ENCODE measurements at places on chromosomes 5 and 9. TPM values are rescaled to one million over a fixed set of nuclear protein-coding genes. Genes with fewer than 3 reads are reported as not detected.

GRCh38 chr9:110918316-110919049, 119.8 kb downstream of the LPAR1 start:
- no peak for DNase-seq

DNA sequence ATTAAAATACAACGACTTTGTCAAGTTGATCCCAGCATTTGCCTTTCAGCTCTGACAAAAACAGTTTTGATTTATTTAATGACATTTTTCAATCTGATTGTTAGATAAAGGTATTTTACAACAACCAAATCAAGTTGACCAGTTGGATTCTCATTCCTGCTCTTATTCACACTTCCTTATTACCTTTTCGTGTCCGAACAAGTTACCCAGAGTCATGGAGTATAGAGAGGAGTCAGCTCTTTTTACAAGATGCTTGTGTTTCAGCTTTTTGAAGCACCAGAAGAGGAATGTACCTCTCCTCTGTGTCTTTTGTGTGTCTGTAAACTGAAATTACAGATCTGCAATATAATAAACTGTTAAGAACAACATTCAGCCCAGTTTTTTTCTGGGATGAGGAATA, 151.3 kb upstream of the TMEM161B start:
- DNase-seq: no peak

DIRAS2 gene
- total RNA-seq: 0.07 TPM

DNA sequence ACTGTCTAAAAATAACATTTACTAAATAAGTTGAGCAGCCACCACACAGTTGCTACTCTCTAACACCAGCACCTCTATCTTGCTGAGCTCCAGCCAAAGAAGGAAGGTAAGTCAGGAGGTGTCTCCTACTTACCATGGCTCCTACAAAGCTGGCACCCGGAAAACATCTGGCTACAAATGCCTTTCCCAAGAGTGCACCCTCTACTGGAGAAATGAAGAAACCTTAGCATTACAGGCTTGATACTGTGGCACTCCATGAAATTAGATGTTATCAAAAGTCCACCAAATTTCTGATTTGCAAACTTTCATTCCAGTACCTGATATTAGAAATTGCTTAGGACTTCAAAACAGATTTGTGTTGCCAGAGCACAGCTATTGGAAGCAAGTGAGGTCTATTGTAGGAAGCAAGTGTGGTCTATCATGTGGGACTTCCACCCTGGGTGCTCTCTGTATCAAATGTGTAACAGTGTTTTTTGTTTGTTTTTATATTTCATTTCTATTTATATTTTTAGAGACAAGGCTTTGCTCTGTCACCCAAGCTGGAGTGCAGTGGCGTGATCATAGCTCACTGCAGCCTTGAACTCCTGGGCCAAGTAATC, 25.7 kb upstream of the RFK start:
- DNase-seq: peak; percentile 49

- no peak for DNase-seq
Measured at GRCh38 chr5:180516440-180516839, 22.3 kb downstream of the CNOT6 start.

DNA sequence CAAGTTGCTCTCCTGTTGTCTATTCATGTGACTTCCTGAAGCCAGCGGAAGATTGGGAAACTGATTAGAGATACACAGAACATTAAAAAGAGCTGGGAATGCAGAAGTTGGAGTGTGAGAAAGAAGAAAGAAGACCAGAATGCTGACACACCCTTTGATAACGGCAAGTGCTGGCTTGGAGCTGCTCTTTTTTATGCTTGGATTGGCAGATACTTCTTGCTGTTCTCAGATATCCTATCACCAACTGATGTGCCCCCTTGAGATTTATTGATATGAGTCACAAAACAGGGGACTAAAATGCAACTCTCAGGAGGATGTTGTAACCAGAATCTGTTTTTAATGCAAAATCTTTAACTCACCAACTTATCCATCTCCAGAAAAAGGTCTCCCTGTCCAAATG, 56.0 kb upstream of the ASTN2 start:
- DNase-seq: no peak

DNA sequence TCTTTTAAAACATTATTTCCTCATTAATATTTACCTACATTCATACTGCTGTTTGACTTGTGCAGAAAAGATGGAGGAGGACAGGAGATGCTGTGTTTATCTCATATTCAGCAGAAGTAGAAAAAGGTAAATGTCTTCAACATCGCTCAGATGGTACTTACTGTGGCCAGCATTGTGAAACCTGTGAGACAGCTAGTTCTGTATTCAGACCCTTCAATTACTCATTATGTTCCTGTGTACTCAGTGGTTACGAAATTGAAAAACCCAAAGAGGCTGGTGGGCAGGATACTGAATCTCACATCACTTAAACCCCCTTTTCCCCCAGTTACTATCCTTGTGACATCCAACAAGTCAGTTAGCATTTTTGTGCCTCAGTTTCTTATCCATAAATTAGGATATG, 216.0 kb downstream of the KDM4C start:
- DNase-seq: no peak

FBXW2 gene
- total RNA-seq: 62.1 TPM

- DNase-seq: no peak
Measured at GRCh38 chr5:175129121-175129520, 314.9 kb downstream of the DRD1 start.

KCNN2 gene
- total RNA-seq: 0.96 TPM

SPEF2 gene
- 4.2 TPM for total RNA-seq

DNA sequence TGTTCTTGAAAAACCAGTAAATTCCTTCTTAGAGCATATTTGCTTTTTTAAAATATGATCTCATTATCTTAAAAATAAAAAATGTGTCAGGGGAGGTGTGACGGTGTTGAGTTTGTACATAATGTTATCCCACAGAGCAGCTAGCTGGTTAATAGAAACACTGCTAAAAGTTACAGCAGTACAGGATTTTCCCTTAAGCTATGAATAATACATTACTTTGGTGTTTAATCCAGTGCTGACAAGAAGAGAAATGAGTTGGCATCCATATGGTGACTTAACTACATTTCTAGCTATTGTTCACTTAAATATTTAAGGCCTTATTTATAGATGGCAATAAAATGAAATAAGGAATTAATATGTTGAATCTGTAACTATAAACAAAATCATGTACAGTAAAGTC, 883.1 kb downstream of the CDH18 start:
- DNase-seq: no peak

DNA sequence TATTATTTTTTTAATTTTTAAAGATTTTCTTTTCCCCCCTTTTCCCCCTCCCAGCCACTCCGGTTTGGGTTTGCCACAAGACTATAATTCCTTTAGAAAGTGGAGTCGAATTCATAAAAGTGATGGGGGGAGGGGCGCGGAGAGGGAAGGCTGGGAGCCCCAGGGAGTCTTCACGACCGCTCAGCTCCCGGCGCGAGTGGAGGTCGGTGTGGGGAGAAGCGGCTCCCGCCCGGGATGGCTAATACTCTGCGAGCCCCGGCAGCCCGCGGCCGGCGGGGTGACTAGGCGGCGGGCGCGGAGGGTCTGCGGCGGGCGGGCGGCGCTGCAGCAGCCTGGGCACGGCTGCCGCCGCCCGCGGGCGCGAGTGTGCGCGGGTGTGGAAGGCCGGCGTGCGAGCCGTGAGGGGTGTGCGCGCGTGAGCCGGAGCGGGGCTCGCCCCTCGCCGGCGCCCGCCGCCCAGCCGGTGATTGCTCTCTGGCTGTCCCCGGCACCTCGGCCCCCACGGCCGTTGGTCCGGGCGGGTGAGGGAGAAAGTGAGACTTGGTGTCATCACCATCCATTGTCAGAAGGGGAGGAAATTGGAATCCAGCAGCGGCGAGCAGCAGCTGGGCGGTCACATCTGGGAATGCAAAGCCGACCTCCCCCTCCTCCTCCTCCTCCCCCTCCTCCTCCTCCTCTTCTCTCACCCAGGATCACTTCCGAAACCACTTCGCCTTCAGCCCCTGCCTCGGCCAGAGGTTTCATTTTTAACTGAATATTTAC, at the start of gene PARP8:
Gene PARP8 (plus strand): TSS at position 377 of the 762 bp plus-strand sequence. CDS start 459 bp downstream, outside the sequence.
- DNase-seq: peak; percentile 72

DNA sequence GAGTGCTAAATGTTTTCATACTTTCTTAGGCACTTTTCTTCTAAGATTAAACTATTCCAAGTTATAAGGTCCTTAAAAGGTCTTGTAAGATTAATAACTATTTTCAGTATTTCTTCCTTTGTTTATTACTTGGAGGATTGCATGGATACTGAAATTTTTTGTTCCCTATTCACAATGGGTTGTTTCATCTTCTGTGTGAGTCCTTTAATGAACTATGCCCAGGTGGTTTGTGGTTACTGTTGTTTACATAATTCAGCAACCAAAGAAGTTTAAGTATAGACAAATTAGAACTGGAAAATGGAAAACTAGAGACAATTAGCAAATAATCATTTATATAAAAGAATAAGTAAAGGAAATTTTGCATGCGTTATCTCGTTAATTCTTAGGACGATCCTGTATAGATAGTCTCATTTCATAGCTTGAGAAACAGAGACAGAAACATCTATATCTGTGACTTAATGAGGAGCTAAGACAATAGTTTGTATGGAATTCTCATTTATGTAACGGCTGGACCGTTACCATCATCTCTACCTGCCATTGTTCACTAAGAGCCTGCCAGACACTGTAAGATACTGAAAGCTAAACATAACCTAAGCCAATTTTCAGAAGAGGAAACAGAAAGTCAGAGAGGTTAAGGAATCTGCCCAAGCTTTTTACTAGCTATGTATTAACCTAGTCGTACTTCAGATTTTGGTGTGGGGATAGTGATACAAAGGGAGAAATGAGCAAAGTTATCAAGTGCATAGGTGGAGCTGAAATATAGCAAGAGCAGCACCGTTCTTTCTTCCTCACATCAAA, 148.2 kb downstream of the PAM start:
- no peak for DNase-seq

DNA sequence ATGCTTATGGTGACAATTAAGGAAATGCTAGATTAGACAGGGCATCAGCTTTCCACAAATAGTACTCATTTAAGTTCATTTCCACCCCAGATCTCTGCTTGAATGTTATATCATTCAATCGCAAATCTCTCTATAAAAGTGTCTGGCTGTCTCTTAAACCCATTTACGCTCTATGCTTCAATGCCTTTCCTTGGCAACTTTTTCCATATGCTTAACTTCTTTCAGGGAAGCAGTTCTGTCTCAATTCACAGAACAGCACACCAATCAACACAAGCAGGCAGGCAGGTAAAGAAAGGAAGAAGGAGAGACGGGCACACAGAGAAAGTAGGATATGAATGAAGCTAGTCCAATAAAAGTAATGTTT, 243.1 kb downstream of the DENND1A start:
- no peak for DNase-seq

- no peak for DNase-seq
Measured at GRCh38 chr9:131608493-131609037, 63.2 kb downstream of the PRRT1B start.

- DNase-seq: no peak
Measured at GRCh38 chr9:83996126-83996525, 15.5 kb downstream of the RMI1 start.
